Hematopoietic multipotent progenitor cell treated with erythropoietin and hydrocortisone succinate and interleukin-3 and kit ligand, for 4 days (in vitro differentiated cells): ENCODE measurements at places on chromosomes 7 and 10.

DNA sequence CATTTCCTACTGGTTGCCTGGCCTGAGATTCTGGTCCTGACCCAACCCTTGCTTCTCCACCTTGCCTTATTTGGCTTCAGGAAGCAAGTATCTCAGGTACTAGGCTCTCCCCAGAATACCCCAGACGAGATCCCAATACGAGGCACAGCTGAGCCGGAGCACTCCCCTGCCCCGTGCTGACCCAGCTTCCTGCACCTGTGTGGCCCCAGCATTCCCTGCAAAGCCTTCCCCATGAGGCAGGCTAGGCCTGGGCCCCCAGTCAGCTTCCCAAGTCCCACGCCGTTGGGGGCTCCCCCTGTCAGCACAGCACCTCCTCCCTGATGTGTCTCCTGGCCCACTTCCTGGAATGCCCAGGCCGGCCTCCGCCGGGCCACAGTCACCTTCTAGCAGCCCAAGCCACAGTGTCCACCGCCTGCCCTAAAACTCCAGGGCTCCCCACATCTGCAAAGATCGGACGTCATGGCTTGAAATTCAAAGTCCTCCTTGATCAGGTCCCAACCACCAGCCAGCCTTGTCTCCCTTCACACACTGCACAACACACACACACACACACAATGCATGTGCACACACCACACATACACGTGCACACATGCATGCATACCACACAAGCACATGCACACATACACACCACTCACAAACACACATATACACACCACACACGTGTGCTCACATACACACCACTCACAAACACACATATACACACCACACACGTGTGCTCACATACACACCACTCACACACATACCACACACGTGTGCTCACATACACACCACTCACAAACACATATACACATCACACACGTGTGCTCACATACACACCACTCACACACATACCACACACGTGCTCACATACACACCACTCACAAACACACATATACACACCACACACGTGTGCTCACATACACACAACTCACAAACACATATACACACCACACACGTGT lies 78.9 kb upstream of the FOXK1 start:
- DNase-seq: no peak

- no peak for DNase-seq
Observed at GRCh38 chr7:39582536-39582935, 16.3 kb downstream of the YAE1 start.

- no peak for DNase-seq
Observed at GRCh38 chr10:90167174-90168064, 466.0 kb downstream of the KIF20B start.

GRCh38 chr7:44277851-44278250 lies 47.5 kb downstream of the CAMK2B start:
- no peak for DNase-seq

GRCh38 chr7:126449611-126450268 lies 803.0 kb downstream of the GRM8 start:
- no peak for DNase-seq

GRCh38 chr10:83978681-83979383 lies 160.5 kb upstream of the GHITM start:
- no peak for DNase-seq

- DNase-seq: no peak
Observed at GRCh38 chr10:8633909-8634308, 579.4 kb downstream of the GATA3 start.

GRCh38 chr10:3287572-3288445 lies 115.2 kb upstream of the PITRM1 start:
- DNase-seq: no peak

GRCh38 chr7:4958477-4959301 lies at the start of gene MMD2:
MMD2 (minus strand) TSS chr7:4959187; CDS start chr7:4959017, 170 bp downstream.
- no peak for DNase-seq

DNA sequence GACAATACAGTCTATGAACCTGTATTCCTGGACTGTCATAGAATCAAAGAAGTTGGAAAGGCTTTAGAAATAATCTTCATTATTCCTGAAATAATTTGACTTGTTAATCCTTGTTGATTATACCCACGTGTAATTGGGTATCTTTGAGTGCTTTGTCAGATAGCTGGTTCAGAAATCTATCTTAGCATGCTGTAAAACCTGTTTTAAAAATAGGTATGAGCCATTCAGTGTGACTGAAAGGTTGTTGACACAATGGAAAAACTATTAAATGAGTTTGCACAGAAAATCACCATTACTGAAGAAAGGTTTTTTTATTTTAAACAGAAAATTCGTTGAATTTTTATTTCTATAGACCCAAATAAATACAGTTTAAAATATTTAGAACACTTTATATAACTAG lies 38.7 kb downstream of the PHTF2 start:
- DNase-seq: no peak

DNA sequence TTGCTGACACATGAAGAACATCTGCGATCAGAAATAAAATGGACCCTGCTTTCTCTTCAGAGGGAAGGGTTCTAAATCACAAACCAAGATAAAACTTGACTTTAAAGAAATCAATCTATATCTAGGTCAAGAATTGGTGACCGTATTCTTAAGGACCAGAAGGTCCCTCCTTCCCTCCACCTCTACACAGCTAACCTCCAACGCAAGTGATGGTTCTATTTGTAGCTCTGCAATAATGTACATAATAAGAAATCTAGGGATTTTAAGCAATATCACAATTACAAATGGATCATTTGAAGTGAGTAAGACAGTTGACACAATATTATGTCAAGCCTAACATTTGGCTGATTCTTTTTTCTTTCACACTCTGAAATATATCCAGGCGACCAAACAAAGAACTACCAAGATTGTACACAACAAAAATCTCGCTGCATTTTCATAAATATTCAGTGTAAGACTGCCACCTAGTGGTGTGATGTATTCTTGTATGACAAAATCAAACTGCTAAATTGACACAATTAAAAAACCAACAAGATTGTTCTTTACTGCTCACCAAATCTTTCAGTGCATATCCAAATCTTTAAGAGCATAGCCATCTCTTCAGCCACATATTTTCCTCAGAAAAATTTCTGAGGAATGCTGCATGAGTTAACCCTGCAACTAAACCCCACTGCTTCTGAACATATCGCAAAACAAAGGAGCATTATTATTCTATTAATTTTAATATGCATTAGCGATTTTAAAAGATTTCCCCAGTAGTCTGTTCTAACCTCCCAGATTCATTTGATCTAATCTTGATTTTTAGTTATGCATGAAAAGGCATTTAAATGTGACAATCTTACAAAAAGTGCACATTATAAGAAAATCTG lies 44.5 kb downstream of the ICA1 start:
- DNase-seq: peak; percentile 91

DNA sequence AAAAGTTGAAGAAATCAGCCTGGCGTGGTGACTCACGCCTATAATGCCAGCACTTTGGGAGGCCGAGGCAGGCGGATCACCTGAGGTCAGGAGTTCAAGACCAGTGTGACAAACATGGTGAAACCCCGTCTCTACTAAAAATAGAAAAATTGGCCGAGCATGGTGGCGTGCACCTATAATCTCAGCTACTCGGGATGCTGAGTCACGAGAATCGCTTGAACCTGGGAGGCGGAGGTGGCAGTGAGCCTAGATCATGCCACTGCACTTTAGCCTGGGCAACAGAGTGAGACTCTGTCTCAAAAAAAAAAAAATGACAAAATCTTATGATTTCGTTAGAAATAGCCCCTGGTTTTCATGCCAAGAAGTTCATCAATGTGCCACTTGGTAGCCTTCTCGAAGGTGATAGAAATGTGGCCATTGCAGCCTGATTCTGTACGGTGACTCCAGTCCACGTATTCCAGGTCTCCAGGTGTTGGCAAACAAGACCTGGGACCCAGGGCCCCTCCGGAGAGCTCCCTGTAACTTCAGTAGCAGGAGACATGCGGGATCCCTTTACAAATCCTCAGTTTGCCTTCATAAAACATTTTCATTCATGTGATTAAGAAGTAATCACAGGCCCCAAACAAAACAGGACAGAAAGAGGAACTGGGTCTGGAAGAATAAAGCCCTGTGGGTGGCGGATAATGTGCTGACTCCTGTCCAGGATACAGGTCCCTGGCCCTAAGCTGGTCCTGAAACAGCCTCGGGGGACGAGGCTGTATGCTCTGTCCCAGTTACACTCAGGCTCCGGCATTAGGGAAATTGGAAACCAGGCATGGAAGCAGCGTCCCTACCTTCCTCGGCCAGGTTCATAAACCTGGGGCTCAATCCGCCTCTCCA lies 207.3 kb upstream of the SH2B2 start:
- peak; percentile 65 for DNase-seq

- DNase-seq: no peak
Observed at GRCh38 chr10:68166871-68167585, 57.7 kb downstream of the MYPN start.

- no peak for DNase-seq
Observed at GRCh38 chr7:17678896-17679295, 261.4 kb downstream of the SNX13 start.

GRCh38 chr10:59808896-59809643 lies 55.8 kb upstream of the MRLN start:
- peak; percentile 86 for DNase-seq

DNA sequence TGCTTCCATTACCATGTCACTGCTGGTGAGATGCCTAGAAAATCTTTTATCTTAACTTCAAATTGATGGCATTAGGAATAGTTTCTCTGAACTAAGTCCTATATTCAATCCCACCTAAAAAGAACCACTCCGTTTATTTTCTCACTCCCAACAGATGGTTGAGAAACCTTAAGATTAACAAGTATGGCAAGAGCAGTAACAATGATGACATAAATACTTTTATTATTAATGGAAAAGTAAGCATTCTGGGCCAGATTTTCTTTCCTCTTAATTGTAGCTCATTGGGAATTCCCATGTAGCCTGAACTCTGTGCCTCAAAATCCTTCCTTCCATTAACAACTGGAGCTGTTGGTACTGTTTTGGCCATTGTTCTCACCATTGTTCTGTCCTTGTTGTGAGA lies 21.1 kb upstream of the FAM13C start:
- DNase-seq: no peak

DNA sequence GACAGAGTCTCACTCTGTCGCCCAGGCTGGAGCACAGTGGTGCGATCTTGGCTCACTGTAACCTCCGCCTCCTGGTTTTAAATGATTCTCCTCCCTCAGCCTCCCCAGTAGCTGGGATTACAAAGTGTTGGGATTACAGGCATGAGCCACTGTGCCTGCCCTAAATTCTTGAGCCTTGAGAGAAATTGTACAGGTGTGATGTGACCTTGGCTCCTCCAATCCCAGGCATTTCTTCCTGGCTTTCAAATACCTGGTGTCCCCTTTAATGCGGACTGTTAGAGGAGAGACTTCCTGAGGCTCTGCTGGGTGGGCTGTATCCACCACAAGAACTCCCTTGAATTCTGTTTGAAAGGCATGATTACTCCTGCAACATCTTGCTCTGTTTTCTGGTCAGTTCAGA lies 15.0 kb downstream of the MORN4 start:
- DNase-seq: no peak

- no peak for DNase-seq
Observed at GRCh38 chr10:3807211-3807927, 22.4 kb upstream of the KLF6 start.

- DNase-seq: peak; percentile 69
Observed at GRCh38 chr7:100612730-100613390, 520 bp downstream of the MOSPD3 start.
